ENCODE measurements at places on chromosomes 13 and 19. TPM values are rescaled to one million over a fixed set of nuclear protein-coding genes. Genes with fewer than 3 reads are reported as not detected.

DNA sequence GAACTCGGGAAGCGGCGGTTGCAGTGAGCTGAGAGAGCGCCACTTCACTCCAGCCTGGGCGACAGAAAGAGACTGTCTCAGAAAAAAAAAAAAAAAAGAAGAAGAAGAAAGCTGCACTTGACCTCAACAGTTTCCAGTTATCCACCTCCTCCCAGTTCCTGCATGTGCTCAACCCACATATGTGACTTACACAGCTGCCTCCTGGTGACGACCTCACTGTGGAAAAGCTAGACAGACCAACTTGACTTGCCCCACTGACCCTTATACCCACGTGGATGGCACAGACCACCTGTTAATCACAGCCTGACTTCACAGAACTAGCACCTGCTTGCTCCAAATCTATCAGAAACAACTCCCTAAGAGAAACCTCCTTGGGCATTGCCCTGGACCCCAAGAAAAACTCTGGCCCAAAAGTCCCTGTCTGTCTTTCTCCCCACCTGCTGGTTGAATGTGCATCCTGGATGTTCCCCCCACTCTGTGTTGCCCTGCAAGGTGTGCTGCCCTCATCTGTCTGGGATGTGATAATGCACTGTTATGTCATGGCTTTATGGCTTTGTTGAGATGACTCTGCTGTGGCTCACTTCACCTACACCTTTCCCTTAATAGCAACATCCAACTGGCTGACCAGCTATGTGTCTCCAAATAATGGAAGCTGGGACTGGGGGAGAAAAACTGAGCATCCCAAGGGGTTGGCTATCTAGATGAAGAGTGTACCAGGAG is 2.8 kb downstream of the ZNF20 start:
- ATAC-seq, result no peak

DNA sequence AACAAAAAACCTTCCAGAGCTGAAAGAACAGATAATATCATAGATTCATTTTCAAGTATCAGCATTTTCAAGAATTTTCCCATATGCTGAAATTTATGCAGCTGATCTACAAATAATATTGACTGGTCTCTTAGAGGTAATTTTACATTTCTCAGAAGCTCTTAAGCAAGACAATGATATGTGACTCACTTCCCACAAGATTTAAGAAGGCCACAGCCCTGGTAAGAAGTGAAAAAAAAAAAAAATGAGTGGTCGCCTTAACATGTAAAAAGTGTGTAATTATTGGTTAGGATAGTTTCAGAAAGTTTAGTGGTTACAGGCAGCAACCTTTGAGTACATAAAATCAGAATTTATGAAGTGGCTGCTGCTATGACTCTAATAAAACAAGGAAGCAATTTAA is 54.5 kb downstream of the NUFIP1 start:
- no peak for ATAC-seq

- ATAC-seq, result no peak
These were observed 35.1 kb upstream of the LDLR start for GRCh38 chr19:11054200-11054599.

- ATAC-seq, result no peak
These were observed 2.7 kb upstream of the KCNC3 start for GRCh38 chr19:50331994-50332243.

Gene C13orf42
- total RNA-seq, result not detected

Gene DAND5
- not detected for total RNA-seq

Gene CGB3
- total RNA-seq, result not detected

Gene SYNGR4
- not detected for total RNA-seq

Gene FXYD7
- total RNA-seq, result not detected
